ENCODE measurements at places on chromosomes 7 and 10.

DNA sequence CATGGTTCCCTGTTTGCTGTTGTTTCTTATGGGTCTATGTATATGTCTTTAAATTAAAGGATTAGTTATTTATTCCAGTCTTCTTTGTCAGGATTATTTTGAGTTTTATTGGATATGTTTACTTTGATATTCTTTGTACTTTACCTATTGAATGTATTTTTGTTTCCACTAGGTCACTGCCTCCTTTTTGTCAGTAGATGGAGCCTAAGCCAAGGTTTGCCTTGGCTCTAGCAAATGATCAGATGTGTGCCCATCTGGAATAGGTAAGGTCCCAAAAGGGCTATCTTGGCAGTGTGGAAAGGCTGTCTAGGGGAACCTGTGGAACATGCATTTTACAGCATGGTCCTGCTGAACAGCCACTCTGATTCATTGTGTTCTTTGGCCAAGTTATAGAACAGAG lies 337.3 kb upstream of the GHITM start:
- DNase-seq: no peak

DNA sequence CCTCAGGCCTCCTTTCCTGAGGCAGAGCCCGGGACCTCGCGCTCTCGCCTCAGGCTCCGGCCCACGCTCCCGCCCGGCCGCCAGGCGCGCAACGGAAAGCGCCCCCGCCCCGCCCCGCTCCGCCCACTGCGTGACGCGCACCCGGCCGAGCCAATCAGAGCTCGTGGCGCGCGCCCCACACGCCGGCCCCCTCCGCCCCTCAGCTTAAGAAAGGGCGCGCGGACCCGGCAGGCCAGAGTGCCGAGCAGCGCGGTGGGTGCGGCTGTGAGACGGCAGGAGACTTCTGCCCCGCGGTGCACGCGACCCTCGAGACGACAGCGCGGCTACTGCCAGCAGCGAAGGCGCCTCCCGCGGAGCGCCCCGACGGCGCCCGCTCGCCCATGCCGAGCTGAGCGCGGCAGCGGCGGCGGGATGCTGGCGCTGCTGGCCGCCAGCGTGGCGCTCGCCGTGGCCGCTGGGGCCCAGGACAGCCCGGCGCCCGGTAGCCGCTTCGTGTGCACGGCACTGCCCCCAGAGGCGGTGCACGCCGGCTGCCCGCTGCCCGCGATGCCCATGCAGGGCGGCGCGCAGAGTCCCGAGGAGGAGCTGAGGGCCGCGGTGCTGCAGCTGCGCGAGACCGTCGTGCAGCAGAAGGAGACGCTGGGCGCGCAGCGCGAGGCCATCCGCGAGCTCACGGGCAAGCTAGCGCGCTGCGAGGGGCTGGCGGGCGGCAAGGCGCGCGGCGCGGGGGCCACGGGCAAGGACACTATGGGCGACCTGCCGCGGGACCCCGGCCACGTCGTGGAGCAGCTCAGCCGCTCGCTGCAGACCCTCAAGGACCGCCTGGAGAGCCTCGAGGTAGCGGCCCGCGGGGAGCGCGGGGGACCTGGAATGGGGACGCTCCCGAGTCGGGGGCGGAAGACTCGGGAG lies at the start of gene NPTX2:
TSS of gene NPTX2 (plus strand) at position 235 of the 909 bp plus-strand sequence. CDS start at position 412, 177 bp downstream.
- peak; percentile 80 for DNase-seq

- no peak for DNase-seq
Measured at GRCh38 chr10:132110713-132111112, 45.0 kb downstream of the JAKMIP3 start.

GRCh38 chr7:151178831-151179230 lies 8.2 kb downstream of the ASB10 start:
- no peak for DNase-seq

DNA sequence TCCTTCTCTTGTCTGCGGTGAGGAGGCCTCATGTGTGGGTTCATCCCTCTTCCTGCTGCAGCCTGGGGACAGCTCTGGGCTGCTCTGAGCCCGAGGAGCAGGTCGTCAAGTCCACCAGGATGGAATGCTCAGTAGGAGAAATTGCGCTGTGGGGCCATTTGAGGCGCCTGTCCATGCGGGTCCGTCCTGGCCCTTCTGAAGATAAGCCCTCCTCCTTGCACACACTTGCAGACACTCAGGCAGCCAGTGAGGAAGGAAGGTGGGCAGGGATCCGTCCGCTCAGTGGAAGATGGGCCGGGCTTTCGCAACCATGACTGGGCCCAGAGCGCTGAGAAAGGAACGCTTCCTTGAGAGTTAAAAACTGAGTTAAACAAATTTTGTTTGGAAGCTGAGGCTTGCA lies 356.8 kb downstream of the GLRX3 start:
- no peak for DNase-seq

- DNase-seq: peak; percentile 34
Measured at GRCh38 chr10:122199070-122199469, 72.0 kb upstream of the BTBD16 start.

GRCh38 chr7:27062946-27063345 lies 32.9 kb downstream of the HOXA1 start:
- no peak for DNase-seq

GRCh38 chr7:96674565-96674964 lies 35.1 kb downstream of the SEM1 start:
- DNase-seq: no peak
